Amygdala (tissue), 56 donors: ENCODE measurements at places on chromosomes 1 and 21.

GRCh38 chr1:24790490-24790889, 45.2 kb downstream of the CLIC4 start:
- DNase-seq: no peak

GRCh38 chr1:234676103-234676594, 66.2 kb upstream of the IRF2BP2 start:
- peak; percentile 87 for DNase-seq

GRCh38 chr21:42447182-42447581, 43.5 kb downstream of the UBASH3A start:
- no peak for DNase-seq

DNA sequence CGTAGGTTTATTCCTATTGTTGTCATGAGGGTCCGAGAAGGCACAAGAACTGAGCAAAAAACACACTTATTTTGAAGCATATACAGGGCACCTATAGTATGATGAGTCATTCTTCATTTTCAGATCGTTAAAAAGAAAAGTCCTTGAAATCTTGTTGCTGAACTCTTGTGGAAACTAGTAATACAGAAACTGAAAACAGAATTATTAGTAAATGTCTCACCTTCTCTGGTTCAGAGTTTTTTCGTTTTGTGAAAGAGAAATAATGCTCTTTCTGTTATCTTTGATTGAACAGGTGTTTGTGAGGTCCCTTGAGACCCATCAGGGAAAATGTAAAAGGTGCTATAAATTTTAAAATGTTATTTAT, 102.0 kb upstream of the COA6 start:
- DNase-seq: no peak

- DNase-seq: no peak
These were observed 20.5 kb downstream of the SOX13 start for GRCh38 chr1:204093421-204093717.

- DNase-seq: no peak
These were observed 437.5 kb upstream of the VAMP3 start for GRCh38 chr1:7333620-7334019.

DNA sequence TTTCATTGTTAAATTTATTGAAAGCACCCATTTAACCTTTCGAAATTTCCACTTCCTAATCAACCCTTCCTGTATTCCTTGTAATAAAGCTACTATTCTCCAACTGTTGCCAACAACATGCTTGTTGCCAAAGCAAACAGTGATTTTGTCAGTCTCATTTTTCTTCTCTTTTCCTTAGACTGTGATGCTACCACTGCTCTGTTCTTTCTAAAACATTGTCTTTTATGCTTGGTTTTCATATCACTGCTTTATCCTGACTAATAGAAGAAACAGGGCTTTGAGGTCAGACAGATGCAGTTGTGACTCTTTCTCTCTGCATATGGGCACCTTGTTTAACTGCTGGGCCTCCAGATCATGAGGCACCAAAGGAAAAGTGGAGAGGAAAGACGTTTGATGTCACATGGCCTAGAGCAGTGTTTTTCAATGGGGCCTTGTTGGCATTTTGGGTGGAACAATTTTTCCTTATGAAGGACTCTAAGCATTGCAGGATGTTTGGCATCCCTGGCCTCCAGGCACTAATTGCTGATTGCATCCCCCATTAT, 56.1 kb downstream of the HMCN1 start:
- DNase-seq: no peak

DNA sequence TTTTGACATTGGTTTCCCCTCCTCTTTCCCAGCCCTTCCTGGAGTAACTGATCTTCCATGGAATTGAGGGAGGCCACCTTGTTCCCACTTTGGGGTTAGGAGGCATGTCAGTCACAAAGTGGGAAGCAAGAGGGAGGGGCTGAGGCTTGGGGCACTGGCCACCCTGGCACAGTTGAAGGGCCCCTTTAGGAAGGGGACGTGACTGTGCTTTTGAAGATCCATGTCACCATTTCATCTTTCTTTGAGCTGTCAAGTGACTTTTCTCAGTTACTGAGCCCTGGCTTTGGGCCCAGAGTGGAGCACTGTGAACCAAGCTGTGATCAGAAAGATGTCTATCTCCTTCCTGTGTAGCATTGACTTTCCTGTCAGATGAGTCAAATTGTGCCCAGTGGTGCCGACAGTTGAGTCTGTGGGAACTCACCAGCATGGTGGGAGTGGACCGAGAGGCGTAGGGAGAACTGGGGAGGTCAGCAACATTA, 38.5 kb upstream of the TDRD10 start:
- DNase-seq: no peak

DNA sequence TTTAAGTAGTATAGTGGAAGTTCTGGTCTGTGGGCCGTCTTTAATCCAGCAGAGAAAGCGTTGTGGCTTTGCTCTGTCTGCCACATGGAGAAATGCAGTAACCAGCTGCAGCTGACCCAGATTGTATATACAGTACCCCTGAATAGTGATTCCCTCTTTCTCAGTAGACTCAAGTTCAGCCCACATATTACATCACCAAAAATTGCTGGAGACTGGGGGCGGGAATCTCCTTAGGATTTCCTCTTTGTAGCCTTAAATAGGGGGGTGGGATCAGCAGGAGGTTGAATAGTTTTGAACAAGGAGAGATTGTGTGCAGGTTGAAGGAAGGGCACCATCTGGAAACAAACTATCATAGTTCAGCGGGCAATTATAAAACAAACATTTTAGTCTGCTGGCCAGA, at the start of gene ANGPTL1:
Gene ANGPTL1 (minus strand): TSS at position 134 of the 400 bp plus-strand sequence. CDS start 5,301 bp downstream, outside the sequence.
- DNase-seq: no peak

DNA sequence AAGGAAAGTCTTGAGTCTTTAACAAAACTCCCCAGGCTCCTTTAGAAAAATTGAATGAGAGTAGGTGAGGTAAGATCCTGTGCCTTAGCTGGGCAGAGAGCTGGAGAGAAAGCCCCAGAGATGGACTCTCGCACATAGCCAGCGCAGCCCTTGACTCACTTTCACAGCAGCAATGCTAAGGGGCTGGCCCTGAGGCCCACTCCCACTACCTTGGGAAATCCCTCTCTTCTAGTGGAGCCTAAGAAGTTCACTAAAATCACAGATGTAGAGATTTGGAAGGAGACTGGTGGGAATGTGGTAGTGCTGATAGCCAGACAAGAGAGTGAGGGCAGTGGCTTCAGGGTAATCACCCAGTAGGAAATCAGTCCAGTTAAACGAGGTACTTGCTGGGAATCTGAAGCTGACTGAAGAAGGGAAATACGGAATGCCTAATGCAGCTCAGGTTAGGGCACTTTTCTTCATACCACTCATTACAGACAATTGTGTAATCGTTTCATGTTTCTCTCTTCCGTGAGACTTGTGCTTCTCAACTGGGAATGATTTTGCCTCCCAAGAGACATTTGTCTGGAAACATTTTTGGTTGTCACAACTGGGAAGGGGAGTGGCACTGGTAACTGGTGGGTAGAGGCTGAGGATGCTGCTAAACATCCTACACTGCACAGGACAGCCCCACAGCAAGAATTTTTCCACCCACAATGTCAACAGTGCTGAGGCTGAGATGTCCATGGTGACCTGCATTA, 42.4 kb upstream of the LRRC8C start:
- DNase-seq: no peak

DNA sequence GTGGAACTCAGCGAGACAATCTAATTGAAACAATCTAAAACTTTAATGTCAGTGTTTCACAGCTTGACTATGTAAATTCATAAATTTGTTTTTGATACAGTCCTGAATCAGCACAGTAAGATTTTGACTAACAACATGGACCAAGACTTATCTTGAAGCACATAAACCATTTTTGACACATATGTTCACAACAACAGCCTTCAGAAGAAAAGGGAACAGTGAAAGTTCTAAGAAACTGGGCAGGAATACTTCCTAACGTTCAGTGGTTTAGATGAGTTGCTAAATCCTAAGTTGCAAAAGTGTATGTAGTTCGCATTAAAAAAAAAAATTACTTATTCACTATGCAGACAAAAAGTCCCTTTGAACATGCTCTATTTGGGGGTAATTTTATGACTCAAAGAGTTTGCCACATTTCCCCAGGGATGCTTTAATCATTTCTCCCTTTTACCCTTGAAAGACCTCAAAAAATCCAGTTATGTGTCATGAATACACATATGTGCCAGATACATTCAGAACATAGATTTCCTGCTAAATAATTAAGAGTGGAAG, 120.2 kb downstream of the MRPL39 start:
- no peak for DNase-seq

DNA sequence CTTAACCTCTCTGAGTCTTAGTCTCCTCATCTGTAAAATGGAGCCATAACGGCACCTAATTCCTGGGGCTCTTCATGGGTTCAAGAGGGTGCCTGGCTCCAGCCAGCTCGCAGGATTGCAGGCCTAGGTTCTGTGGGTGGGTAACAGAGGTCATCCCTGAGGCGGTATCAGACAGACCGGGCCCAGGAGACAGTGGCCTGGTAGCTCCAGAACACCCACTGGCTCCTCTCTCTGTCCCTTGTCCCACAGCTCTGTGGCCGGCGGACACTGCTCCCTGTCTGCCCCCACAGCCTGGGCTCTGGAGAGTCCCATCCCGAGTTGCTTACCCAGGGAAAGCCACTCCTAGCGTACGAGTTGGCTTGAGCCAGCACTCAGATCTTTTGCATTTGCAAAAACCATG, 150.3 kb downstream of the PEX14 start:
- DNase-seq: no peak

DNA sequence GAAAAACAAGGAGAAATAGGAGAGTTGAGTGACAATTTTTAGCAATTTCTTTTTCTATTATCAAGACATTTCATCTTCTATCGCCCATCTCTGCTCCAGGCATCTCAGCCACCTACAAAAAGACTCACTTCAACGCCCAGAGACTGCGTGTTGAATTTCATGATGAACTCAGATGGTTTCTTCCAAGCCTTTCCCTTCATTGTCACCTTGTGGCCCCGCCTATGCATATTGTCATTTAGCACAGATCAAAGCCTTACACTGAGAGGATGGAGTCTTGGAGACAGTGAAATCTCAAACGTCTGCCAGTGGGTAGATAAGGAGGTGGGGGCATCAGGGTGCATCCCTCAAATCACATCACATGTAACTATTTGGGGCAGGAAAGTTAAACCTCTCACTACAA, 319.4 kb downstream of the SIPA1L2 start:
- DNase-seq: no peak

DNA sequence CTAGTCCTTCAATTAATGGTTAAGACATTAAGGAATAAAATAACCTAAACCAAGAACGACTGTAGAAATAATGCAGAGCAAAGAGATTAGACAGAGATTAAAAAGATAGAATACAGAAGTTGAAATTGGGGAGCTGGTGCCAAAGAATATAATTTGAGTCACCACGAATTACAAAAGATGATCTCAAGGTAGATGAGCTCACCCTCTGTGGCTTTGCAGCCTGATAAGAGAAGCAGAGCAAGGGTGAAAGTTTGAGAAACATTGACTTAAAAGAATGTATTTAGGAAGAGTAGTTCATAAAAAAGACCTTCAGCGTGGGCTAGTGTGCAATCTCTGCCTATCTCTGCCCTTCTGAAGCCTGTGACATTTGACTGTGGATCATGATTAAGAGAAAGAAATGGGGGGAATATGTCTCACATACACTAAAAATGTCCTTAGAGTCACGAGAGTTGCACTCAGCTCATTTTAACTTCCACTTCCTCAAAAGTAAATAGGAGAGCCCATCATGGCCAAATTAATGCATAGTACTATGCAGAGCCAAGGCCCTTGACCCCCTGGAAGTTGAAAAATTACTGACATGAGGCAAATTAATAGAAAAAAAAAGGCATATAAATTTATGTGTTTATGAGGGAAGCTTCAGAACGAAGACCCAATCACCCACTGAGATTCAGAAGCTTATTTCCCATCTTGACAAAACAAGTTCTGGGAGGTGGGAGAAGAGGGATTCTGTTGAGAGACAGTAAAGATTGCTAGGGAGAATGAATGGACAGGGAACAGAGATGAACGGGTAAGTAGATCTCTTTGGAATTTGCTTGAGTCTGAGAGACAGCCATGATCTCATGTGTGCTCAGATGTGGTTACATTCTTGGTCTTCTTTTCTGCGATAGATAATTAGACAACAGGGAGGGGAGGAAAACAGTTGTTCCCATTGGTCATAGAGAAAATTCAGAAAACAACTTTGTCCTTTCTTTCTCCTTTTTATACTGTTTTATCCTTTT, 395.4 kb upstream of the LRRC7 start:
- DNase-seq: no peak

DNA sequence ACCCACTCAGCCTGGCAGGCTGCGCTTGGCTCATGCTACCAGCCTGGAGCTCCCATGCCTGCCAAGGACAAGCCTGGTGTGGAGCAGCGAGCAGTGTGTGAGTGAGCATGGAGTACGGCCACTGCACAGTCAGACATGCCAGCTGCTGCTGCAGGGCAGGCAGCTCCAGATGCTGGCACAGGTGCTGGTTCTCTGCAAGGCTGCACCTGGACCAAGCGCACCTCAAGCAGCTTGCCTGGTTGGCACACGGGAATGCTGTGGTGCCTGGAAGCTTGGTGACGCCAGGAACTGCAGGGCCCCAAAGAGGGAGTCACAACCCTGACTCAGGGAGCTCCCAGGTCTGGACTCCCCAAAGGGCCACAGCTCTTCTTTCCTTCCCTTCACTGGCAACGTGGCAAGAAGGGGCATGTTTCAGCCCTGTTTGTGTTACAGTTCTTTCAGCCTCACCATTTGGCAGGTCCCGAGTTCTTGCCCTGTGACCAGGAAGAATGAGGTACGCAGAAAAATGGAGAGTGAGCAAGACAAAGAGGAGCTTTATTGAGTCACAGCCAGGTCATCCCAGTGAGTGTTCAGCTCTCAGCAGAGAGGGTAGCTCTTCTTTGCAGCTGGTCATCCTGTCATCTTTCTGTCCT, 26.1 kb downstream of the ACOT7 start:
- DNase-seq: no peak

DNA sequence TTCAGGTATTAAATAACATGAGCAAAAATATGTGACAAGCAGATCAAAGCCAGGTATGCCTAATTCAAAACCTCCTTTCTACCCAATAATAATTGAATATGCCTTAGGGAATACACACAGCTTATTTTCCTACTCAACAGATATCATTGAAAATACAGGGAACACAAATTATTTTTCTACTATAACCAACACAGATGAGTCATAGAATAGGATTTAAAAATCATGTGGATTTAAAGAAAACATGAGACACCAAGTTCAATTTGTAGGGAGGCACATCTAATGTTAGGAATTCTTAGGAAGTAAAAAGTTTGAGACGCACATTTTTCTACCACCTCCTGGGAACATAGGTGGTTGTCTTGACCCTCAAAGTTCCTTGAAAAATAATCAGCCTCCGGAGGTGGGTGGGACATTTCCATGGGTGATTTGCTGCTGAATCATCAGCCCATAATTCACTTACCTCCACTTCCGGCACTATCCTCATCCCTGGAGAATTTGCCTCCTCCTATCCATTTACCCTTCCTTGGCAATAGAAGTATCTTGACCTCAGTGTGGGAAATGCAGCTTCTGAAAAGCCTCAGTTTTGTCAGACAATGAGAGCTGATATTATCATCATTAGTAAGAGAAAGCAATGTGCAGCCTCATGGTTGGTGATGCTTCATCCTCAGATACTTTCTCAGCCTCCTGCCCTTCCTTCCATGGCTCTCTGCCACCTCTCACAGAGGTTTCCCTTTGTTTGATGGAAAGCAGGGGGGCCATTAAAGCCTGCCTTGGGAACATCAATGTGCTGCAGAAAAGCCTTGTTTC, 33.5 kb upstream of the RGS4 start:
- no peak for DNase-seq

GRCh38 chr1:76620371-76620770, 246.9 kb upstream of the ST6GALNAC5 start:
- DNase-seq: no peak

- DNase-seq: no peak
These were observed 46.3 kb downstream of the RAB3GAP2 start for GRCh38 chr1:220225957-220226356.

GRCh38 chr21:45859041-45859761, 122.4 kb upstream of the COL6A1 start:
- DNase-seq: no peak

GRCh38 chr1:235527196-235527814, 23.1 kb upstream of the B3GALNT2 start:
- DNase-seq: no peak
